T-helper 9 cell (primary cell): ENCODE measurements at places on chromosomes 4 and X.

DNA sequence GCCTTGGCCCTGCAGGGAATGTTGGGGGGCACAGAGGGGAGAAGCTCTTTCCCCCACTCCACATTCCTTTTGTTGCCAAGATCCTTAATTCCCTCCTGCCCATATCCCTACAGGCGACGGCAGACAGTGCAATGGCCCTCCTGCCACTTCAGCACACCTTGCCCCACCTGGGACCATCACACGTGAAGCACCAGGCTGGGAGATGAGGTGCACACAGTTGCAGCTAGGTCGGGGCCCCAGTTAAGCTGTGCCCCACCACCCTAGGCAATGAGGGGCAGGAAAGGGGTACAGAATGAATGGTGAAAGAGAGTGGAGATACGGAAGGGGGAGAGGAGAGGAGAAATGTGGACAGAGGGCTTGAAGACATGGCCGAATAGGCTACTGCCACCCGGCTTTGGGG lies 26.2 kb downstream of the NALF2 start:
- DNase-seq = no peak

DNA sequence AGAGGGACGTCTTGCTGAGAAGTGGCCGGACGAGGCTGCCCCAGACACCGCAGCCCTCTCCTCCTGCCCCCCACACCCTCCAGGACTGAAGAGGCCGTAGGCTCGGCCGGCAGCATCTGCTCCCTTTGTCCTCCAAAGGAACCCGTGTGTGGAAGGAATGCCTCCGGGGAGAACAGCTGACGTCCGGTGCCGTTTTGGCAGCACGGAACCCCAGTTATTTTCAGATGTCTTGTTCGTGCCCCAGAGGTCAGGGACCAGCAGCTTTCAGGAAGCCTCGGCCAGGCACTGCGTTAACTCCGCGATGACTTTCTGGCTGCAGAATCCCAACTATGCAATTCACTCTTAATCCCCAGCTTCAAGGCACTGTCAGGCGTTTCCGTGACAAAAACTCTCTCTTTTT lies 10.9 kb upstream of the PPP2R3B start:
- DNase-seq = no peak

DNA sequence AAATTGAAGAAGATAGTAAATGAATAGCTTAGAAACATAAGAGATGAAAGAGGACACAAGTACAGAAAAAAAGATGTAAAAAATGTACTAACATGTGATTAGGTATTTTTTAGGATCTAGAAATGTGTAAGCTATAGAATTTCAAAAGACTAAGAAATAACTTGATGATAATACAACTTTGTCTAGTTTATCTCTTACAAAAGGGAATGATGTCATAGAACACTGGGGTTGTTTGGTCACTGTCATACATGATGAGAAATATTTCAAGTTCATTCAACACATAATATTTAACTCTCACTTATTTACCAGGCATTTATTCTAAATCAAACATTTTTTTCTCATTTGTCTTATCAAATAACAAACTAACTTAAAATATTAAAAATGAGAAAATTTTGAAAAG lies 18.5 kb downstream of the STBD1 start:
- DNase-seq = no peak

- no peak for DNase-seq
Observed at GRCh38 chrX:148382983-148383382, 117.4 kb upstream of the AFF2 start.

GRCh38 chr4:68748181-68748991 lies 67.4 kb upstream of the UGT2B10 start:
- DNase-seq = no peak

DNA sequence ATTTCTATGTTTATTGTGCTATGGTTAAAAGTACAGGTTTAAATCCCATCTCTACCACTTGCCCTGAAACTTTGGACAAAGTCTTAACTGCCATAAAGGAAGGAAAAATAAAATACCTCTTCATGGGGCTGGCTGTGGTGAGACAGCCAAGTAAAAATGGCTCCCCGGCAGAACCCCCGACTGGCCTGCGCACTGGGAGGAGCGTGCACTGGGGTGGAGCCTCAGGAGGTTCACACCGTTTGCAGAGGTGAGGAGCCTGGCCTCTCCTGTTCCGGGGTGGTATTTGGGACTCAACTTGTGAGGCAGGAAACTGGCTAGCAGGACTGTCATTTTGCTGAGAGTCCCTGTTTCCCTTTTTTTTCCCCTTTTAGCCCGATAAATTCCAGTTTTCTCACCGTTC lies 47.8 kb downstream of the CORIN start:
- no peak for DNase-seq

- DNase-seq = peak; percentile 28
Observed at GRCh38 chr4:1792832-1793495, at the start of gene FGFR3. TSS of gene FGFR3 (plus strand) at chr4:1793293. CDS start at chr4:1793935, 642 bp downstream.

DNA sequence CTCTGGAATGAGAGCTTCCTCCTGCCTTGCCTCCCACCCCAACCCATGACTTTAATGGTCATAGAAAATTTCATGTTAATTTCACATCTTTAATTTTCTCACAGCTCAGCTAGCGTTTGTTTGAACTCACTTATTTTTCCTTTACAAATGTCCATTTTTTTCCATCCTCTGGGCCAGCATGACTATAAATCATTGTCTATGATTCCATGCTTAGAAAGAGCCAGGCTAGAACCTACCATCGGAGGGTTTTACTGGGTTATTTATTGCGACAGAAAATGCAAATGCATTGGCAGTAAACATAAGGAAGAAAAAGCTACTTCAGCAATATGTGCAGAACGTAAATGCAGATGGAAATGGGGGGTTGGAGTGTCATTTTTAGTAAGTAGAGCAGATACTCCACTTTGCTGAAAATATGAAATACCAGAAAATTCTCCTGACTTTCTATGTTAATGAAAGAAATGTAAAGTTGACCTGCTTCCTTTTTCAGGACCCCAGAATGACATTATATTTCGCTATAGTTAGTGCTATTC lies 37.1 kb downstream of the LGI2 start:
- DNase-seq = no peak

GRCh38 chr4:87041141-87041540 lies 106.3 kb downstream of the AFF1 start:
- DNase-seq = no peak

DNA sequence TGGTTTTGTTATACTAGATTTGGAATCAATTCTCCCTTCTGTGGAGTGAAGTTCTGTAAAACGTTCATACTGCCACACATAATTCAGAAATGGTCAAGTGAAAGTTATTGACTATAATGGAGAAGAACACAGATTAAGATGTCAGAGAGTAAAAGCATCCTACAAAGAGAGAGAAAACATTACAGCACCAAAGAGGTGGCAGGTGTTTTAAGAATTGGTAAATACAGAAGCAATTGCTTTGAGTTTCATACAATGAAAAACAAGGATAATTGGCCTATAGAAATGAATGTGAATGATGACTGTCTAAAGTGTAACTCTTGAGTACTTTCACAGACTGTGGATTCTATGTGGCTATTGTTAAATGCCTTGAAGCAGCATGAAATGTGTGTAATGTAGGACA lies 435.6 kb upstream of the SMIM31 start:
- no peak for DNase-seq

- no peak for DNase-seq
Observed at GRCh38 chr4:160265014-160265413, 1162.1 kb downstream of the RAPGEF2 start.

GRCh38 chr4:153089742-153090141 lies 114.5 kb upstream of the TRIM2 start:
- no peak for DNase-seq

DNA sequence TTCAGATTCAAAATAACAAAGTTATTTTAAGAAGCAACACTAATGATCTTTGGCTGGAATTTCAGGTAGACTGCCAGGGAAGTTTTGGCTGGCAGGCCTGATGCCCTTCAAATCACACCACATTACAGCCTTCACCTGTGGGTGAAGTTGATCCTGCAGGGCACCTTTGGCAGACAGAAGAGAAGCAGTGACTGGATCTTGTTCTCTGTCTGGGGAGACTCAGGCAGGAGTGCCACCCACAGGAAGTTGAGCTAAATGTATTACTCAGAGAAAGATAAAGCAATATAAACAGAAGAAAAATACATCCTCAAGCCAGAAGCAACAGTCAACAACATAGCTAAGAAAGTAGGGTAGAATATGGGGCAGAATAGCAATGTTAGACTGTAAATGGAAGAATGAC lies 12.8 kb upstream of the CFAP299 start:
- DNase-seq = no peak
